ENCODE measurements at places on chromosomes 7 and 10.

GRCh38 chr7:28497009-28497408, 84.7 kb downstream of the CREB5 start:
- no peak for DNase-seq

DNA sequence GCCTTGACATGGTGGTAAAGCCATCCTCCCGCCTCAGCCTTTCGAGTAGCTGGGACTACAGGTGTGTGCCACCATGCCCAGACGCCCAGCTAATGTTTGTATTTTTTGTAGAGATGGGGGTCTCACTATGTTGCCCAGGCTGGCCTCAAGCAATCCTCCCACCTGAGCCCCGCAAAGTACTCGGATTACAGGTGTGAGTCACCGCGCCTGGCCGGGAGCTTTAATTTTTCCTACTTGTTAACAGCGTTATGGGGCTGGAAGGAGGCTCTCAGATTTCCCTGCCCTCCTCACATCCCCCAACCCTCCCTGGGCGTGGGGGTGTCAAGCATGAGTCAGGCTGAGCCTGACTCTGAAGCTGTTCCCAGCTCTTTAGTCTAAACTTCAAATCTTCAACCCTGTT, 8.3 kb downstream of the ALKBH4 start:
- no peak for DNase-seq

DNA sequence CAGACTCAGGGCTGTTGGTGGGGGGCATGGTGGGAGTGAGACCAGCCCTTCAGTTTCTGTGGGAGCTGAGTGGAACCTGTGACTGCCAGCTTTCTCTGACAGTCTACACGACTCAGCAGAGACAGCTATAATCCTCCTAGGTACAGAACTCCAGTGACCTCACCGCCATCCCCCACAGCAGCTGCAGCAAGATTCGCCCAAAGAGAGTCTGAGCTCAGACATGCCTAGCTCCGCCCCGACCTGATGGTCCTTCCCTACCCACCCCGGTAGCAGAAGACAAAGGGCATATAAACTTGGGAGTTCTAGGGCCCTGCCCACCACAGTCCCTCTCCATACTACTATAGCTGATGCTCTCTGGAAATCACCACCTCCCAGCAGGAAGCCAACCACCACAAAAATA, 500.1 kb downstream of the ETV1 start:
- DNase-seq = no peak

DNA sequence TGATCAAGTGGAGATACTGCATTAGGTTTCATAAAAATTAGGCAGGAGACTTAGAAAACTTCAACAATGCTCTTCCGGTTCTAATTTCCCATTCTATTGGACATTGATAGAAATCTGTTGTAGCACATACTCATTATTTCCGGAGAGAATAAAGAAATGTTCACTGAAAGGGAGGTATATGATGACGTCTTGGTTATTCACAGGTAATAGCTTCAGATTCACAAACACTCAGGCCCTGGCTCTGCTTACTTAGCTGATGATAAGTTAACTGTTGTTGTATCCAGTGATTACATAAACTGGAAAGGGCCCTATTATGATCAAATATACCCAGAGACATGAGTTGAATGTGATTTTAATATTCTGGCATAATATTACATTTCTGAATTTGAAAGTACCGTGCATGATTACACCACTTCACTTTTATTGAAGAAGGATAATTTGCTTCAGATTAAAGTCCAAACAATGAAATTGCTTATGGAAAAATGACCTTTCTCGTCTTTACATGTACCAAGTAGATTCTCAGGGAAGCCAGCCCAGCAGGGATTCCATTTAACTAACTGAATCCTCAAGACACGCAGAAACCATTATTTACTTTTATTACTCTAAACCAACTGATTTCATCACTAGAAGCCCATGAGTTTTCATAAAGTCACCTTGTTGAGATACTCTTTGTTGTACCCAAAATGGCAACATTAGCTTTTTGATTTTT, 288.0 kb upstream of the PITRM1 start:
- DNase-seq = no peak

GRCh38 chr10:99366666-99367065, 37.5 kb downstream of the CNNM1 start:
- no peak for DNase-seq

DNA sequence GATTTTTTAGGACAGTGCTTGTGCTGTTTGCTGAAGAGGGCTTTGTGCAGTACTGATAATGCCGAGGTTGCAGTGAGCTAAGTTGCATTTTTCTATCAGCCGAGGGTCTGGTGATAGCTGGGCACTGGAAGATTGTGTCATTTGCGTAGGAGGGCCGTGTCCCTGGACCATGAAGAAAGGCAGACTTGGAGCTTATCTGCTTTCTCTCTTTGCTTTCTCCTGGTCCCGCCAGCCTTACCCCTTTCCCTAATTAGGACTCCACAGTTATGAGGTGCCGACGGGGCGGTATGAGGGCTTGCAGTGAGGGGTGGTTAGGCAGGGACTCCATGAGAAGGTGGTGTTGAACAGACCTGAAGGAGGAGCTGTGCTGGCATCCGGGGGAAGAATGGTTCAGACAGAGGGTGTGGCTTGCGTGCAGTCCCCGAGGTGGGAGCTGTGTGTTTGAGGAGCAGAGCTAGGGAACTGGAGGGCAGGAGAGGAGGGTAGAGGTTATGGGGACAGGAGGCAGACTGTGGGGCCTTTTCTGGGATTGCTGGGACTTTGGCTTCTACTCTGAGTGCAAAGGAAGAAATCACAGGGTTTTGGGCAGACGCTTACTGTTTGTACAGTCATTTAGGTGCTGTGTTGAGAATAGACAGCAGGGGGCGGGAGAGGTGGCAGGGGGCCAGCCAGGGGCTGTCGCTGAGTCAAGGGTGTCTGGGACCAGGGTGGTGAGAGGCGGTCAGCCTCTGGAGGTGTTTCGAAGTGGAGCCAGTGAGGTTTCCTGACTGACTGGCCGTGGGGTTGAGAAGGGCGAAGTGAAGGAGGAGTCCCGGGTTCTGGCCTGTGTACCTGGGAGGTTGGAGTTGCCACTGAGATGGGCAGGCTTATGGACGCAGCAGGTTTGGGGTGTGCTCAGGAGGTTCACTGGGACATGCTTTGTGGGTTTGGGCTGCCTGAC, 43.4 kb downstream of the PRF1 start:
- peak; percentile 51 for DNase-seq

- DNase-seq = peak; percentile 11
These were observed at the start of gene APBB1IP for GRCh38 chr10:26437637-26438461. Gene APBB1IP (plus strand): TSS chr10:26438341. CDS start chr10:26492327, 53,986 bp downstream.

- DNase-seq = no peak
These were observed 47.7 kb downstream of the EGFR start for GRCh38 chr7:55066524-55066923.

DNA sequence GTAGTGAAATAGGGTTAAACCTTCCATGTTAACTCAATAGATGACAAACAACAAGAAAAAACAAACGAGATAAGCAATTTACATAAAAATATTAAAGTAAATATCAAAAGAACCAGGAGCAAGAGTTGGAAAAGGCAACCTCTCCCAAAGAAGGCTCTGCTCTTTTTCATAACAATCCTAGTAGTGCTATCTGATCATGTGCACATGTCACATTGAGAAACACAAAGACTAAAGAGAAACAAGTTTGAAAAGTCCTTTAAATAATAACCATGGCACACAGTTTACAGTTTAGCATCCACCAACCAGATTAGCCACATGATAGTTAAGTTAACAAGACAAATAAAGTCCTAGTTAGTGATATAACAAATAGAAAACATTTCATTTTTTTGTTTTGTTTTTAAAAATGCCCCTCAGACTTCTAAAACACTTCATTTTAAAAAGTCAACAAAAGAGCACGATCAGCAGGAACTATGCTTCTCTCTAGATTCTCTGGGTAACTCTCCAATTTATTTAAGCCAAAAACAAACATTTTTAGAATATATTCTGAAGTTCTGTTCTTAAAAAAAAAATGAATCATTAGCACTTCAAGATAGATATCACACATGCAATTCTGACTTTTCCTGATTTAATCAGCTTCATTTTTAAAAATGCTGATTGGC, 110.4 kb downstream of the PARD3 start:
- no peak for DNase-seq

Measured in stimulated activated CD4-positive, alpha-beta T cell treated with anti-CD3 and anti-CD28 coated beads, Interleukin-1b, Interleukin-23, amount 100 ng/mL, for 1 hour (primary cell).